ENCODE measurements at places on chromosomes 6 and 20.
A peak's percentile ranks its signal among the peaks of the same experiment; 100 is the strongest.

DNA sequence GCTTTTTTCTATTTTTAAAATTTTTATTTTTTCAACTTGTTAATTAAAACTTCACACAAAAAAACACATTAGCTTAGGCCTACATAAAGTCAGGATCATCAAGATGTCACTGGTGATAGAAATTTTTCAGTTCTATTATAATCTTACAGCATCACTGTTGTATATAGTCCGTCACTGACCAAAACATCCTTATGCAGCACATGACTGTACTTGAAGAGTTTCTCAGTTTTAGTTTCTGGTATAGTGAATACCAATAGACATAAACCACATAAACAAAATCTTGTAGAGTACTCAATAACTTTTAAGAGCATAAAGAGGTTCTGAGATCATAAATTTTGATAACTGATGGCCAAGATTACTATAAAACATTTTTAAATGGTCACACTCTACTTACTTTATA lies 71.8 kb downstream of the ASCC3 start:
- DNase-seq, result no peak

DNA sequence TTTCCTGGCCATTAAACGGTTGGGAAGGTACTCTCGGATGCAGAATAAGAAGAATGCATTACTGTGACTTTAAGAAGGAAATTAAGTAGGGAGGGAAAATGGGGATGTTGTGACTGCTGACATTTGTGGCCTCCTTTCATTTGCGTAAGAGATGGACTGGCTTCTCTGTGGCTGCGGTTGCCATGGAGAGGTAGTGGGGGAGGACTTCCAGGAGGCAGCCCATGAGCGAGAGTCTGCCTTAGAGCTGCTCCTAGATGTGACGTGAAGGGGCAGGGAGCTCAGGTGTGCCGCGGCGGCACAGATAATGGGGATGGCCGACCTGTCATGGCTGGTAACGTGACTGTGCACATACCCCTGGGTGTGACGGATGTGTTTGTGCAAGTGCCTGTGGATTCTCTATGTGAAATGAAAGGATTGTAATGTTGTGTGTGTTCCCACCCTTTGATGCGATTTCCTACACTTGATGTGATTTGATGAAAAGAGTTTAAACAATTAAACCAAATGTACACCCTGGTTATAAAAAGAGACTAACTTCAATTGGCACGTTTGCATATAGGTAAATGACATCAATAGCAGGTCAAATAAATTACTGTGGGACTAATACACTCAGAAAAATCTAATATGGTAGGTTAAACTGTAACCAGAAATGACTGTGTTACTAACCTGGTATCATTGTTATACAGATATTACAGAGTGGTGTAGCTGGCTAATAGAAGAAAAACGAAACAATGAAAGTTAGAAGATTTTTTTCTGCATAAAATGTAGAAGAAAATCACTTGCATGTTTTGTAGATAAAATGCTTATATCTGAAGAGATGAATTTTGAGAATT lies 48.9 kb downstream of the HIVEP1 start:
- DNase-seq, result peak; percentile 58

- no peak for DNase-seq
These were observed 233.5 kb downstream of the TMEM242 start for GRCh38 chr6:157089851-157090250.

DNA sequence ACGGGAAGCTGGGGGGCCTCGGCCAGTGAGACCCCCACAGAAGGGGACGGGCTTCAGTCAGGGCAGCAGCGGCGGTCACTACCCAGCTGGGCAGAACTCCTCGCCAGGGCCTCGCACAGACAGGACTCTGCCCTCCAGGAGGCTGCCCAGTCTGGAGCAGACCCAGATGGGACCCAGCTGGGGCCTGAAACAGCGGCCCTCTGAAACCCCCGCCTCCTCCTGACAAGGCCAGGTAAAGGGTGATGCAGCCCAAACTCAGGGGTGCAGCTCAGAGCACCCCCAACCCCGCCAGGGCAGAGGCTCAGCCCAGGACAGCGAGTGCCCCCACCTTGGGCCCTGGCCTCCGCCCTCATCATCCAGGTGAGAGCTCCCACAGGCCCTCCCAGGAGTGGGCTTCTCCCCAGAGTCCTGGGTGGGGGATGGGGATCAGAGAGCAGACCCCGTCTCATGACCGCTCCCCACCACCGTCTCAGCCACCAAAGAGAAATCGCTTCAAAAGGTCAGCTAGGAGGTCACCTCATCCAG lies 2.2 kb downstream of the EEF1A2 start:
- no peak for DNase-seq

GRCh38 chr20:9298906-9299305 lies 215.5 kb upstream of the LAMP5 start:
- DNase-seq, result no peak

DNA sequence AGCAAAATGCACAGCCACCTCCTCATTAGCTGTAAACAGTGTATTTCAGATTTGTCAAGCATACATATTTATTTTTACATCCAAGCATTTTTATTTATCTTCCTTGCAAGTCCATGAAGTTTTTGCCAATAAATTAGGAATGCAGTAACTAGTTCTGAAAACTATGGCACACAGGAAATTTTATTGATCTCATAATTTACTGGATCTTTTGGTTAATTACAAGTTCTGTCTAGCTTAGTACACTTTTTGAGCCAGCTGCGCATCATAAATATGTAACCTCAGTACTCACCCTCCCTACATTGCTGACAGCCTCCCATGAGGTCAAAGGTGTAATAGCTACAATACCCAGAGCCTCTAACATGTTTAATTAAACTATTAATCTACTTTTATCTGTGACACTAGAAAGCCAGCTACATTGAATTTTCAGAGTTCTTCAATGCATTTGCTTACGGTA lies 898.2 kb downstream of the KIF16B start:
- no peak for DNase-seq

GRCh38 chr6:158398252-158399024 lies 86.2 kb downstream of the TULP4 start:
- DNase-seq, result no peak

DNA sequence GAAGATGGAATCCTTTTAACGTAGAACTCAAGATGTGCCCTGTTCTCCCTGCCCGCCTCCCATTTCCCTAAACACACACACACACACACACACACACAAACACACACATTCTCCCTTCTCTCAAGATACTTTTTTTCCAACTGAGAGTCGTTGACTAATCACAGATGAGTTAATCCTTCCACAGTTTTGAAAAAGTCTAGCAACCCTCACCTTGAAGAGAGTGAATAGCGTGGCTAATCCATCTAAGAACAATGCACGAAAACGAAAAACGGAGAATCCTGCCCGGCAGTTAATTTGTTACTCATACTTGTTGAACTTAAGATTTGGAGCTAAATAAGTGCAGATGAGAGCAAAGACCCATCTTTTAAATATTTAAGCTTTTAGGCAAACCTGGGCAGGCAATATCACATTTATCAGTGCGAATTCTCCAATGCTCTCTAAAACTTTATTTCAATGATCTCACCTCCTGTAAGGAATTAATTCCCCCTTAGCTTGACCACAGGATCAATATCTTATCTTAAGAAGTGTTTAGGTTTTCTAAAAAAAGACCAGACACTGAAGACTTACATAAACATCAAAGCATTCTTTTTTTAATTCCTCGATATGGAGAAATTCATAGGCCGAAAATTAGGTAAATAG lies 1.1 kb downstream of the AGPAT4 start:
- no peak for DNase-seq

DNA sequence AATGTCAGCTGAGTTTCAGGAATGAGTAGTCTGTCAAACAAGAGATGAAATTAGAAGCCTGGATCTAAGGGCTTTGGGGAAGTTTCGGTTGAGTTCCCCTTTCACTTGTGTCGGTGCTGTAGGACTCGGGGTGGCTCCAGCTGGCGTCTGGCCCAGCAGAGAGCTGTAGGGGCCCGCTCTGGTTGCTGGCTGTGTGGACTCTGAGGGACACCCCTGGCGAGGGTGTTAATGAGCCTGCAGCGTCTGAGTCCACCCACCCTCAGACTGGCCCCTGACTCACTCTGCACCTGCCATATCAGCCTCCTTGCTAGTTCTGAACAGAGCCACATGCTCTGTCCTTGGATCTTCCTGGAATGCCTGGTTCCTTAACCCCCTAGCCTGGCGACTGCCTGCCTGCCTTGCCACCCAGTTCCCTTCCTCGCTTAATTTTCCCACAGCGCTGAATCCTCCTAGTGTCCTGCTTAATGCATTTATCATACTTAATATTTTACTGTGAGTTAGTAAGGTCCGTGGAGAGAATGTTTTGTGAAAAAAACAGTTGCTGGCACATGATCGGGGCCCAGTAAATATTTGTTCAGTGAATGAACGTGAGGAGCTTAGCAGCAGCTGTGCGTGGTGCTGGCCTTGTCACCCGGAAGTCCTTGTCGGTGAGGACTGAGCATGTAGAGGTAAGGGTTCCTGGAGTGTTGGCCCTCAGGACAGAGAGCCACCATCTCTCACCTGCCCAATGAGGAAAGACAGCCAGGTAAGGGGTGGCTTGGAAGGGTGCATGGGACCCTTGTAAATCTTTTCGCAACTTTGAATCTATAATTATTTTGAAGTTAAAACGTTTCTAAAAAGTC lies 1.6 kb downstream of the DNAJC5 start:
- no peak for DNase-seq

GRCh38 chr6:143969077-143969476 lies 39.0 kb downstream of the PLAGL1 start:
- no peak for DNase-seq

DNA sequence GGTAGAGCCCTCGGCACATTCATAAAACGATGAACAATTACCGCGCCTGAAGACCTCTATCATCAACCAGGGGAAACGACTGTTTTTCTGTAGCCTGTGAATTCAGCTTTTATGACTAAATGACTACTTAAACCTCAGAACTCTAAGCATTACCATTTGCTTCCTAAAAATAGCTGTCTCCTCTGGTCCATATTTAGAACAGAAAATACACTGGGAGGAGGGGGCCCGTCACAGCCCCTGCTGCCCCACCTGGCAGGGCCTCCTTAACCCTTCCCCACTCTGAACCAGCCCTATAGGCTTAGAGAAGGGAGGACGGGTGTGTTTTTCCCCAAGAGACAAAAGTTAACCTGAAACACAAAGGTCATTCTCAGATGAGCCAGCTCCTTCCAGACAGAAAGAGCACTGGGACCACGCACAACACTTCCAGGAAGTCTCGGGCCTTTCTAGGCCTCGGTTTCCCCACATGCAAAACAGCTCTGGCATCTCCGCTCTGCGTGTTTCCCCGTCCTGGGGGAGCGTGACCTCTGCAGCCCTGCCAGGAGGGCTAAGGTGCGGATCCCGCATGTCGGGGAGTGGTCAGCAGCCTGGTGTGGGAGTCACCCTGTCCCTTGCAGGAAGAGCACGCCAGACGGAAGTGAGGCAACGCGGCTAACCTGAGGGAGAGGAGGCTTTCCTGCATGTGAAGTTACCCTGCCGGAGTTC lies 193.9 kb downstream of the DLL1 start:
- no peak for DNase-seq

DNA sequence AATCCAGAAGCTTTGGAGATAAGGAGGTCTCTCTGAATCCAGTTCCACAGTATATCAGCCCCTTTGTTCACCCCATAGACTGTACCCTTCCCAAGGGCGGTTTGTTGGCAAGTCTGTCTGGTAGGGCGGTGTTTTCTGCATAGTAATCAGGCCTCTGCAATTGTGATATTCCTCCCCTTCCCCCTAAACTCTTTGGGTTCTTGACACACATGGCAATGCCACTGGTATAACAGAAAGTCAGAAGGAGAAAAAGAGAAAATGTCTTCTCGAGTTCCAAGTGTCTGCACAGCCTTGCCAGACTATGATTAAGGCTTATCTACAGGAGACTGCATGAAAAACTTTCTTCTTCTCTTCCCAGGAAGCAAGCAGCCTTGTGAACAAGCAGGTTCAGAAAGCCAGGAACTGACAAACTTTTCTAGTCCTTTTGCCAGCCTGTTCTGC lies 45.6 kb downstream of the FOXO3 start:
- no peak for DNase-seq

GRCh38 chr6:129510950-129511349 lies 199.0 kb downstream of the ARHGAP18 start:
- DNase-seq, result no peak

GRCh38 chr6:91099479-91099878 lies 512.6 kb upstream of the MAP3K7 start:
- no peak for DNase-seq

DNA sequence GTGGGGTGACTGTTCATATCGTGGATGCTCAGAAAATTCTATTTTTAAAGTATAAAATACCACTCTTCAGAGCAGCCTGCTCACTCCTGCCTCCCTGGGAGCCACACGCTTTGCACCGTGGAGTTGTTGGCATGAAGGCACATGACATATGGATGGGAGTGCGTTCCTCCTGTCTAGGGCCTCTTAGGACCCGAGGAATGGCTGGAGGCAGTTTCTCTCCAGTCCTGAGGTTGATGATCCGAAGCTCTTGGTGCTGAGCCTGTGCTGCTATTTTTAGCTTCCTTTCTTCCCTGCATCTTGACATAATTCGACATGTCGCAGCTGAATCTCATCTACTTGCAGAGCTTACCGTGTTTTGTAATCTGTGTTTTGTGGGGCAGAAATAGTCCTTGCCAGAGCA lies 73.9 kb downstream of the PHACTR3 start:
- no peak for DNase-seq

DNA sequence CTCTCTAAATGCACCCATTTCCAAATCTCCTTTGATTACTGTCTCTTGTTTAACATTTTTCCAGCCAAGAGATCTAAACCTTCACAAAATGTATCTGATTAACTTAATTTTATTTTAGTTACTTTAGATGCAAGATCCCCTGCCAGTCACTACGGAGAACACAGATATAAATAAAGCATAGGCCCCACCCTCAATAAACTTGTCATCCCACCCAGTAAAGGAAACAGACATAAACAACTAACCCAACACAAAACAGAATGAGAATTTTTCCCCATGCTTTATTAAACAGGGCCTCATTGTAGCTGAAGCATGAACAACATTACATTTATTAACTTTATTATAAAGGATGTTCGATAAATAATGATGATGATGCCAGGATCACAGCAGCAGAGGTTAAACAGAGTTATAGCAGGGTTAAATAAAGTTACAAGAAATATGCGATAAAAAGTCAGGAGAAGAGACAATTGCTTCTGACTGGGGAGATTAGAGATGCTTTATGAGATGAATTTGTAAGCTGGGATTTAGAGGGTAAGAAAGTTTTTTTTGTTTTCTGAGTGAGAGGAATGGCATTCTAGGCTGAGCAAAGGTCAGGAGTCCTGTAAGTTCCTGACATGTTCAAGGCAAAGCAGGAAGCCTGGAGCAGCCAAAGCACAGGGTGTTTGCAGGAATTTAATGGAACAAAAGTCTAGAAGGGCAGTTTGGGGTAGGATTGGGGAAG lies 41.1 kb downstream of the TFAP2A start:
- DNase-seq, result no peak

GRCh38 chr6:167906899-167907298 lies 80.2 kb downstream of the AFDN start:
- DNase-seq, result no peak

Data from activated T-cell treated with anti-CD3 and anti-CD28 coated beads for 48 hours (primary cell).